ENCODE measurements at places on chromosomes 3 and 15.
A peak's percentile ranks its signal among the peaks of the same experiment; 100 is the strongest.

DNA sequence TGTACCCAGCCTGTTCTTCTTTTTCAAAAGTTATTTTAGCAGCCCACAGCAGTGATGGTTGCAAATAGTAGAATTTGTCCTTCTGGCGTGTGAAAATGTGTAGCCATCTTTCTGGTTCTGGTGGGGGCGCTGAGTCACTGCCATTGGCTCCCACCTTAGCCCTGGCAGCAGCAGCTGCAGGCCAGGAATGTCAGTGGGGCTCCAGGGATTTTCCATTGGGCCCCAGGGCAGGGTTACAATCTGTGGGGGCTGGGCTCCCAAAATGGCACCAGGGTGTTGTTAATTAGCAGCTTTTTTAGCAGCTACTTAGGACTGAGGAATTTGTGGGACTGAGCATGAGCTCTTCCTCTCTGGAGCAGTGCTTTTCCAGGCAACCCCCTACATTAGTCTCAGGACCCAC, 38.9 kb downstream of the TOPAZ1 start:
- DNase-seq: no peak

GRCh38 chr3:44962621-44963393, 13.2 kb downstream of the ZDHHC3 start:
- no peak for DNase-seq

- peak; percentile 20 for DNase-seq
Measured at GRCh38 chr15:41462084-41462795, 31.4 kb upstream of the ITPKA start.

DNA sequence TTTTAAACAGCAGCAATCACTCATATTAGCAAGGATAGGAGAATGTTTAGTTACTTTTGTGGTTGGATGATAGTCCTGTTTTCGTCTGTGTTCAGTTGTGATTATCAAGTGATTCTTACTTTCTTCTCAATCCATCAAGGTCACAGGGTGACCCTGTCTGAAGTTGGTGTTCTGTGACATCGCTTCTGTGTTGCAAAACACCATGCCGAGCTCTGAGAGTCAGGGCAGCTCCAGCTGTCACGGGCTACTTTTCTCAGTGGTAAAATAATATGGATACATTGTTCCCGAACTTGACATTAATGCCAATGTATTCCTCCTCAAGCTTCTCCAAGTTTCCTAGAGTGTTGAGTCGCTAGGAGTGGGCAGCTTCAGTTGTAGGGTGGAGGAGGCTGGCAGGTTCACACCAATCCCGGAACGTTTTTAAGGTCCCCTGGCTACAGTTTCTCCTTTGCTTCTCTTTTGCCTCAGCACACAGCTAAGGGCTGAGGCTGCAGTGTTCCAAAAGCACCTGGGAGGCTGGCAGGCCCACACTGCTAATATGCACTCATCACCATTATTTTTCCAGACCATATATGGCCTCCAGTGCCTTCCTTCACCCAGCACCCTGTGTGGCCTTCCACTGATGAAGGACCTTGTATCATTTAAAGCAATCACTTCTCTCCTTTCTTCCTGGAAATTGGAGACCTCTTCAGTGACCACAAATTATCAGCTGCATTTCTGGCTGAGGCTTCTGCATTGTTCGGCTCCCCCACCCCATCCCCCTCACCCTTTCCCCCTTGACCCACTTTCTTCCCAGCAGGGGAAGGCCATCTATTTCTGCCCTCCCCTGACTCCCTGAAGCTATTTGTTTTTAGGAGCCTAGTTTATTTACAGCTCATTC, 25.8 kb downstream of the COLQ start:
- DNase-seq: no peak

DNA sequence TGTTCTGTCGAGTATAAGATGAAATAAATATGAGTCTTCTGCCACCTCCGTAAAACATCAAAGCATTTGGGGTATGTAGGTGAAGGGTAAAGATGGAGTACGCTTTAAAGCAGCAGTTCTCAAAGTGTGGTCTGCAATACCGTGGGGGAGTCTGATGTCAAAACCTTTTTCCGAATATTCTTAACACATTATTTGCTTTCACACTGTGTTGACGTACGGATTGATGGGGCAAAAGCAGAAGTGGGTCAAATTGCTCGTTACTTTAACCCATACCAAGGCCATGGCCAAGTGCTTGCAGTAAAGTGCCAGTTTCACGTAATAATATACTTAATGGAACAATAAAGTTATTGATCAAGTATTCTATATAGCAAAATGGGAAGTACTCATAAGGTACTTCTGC, 36.3 kb downstream of the PAK2 start:
- DNase-seq: no peak

- DNase-seq: no peak
Measured at GRCh38 chr3:136249091-136249490, 1.0 kb upstream of the PCCB start.

DNA sequence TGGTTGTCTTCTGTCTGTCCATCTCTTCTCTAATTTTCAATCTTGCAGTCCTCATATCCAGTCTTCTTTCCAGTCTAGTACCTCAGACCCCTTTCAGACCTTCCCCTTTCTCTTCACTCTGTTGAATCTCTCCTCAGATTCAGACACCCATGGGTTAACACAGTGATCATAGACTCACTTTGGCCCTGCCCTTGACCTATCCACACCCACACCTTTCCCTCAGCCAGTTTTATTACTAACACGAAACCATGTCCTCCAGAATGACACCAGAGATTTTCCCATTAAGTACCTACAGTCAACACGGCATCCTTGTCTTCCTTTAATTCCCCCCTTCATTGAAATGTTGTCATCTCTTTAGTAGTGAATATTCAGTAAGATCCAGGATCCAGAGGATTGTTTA, 74.5 kb upstream of the UBE2E2 start:
- DNase-seq: no peak

DNA sequence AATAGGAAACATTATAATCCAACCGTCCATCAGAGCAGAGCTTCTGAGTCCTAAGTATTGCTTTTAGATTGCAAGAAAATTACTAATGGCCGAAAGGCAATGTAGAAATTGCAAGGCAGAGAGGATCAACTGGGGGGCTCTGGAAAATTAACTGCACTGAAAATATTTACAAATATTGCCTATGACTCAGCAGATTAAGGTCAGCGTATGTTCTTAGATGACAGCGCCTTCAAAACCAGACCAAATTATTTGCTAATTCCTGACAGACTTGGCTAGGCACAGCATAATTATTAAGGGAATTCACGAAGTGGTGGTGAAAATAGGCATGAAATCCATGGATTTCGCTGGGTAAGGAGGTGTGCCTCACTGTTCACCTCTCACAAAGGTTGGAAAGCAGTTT, 947.7 kb downstream of the TUSC7 start:
- no peak for DNase-seq

DNA sequence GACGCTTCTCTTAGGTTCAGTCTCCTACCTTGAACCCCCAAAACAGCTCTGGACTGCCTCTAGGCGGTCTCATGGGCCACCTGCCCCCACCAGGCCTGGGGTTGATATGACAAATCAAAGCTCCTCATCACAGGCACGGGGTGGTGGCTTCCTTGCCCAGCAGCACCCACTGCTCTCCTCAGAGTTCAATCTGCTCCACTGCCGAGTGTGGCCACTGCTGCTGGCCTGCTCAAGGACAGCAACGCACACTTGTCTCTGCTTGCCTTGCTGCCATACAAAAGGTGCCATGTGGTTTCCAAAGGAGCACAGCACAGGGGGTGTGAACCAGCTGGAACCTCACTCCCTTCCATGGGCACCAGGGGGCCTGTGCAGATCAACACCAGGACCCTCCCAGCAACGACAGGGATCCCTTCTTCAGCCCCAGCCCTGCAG, 10.2 kb downstream of the KBTBD13 start:
- no peak for DNase-seq

DNA sequence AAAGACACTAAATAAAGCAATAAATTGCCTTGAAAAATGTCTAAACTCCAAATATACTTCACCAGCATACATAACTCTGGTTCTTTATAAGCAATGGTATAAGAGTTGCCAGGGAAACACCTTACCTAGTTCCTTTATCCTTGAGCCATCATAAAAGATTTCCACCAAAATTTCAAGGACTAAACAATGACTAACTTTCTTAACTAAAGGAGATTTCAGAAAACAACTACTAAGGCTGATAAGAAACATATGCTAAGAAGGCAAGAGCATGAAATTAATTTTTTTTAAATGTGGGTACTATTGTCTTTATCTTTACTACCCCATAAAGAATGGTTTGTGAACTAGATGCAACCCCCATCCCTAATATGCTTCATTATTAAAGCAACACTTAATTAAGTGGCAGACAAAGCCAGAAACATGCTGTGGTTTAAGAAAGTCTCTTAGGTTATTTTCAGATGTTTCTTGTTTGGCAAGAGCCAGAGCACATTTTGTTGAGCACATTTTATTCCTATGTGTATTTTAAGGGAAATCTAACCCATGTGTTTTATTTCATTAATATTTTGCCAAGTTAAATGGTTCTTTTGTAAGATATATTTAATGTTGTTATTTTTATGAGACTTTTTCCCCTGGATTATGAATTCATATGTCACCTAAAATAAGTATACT, 17.4 kb upstream of the VEPH1 start:
- DNase-seq: no peak

DNA sequence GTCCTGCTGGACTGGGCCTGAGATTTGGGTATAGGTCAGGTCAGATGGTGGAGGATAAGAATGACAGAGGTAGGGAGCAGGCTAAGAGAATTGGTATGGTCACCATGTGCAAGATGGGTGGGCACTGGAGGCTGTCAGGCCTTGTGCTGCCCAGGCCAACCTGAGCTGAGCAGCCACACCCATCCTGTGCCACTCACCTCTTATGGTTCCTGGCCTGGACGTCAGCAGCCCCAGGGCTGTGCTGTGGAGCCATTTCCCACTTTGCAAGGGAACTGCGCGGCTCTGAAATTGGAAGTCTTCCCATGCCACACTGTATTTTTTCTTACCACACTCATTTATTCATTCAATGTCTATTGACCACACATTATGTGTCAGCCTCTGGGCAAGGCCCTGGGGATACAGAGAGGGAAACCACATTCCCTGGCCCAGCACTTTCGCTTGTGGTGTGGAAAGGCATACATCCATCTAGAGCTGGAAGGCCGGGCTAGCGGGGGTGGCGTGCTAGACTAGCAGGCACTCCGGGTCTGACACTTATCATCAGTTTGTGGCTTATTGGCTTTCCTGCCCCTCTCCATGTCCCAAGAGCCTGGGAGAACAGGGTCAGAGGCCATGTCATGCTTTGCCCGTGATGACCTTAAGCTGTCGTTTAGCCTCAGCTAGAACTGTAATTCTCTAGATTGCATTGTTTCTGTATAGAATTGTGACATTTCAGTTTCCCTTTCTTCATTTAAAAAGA, 51.1 kb upstream of the POLG start:
- no peak for DNase-seq

- no peak for DNase-seq
Measured at GRCh38 chr3:46946856-46947545, 29.5 kb downstream of the CCDC12 start.

GRCh38 chr3:106058475-106058874, 189.7 kb upstream of the CBLB start:
- DNase-seq: no peak
